Omental fat pad (tissue), 4 donors: ENCODE measurements at places on chromosomes 5 and 9.

DNA sequence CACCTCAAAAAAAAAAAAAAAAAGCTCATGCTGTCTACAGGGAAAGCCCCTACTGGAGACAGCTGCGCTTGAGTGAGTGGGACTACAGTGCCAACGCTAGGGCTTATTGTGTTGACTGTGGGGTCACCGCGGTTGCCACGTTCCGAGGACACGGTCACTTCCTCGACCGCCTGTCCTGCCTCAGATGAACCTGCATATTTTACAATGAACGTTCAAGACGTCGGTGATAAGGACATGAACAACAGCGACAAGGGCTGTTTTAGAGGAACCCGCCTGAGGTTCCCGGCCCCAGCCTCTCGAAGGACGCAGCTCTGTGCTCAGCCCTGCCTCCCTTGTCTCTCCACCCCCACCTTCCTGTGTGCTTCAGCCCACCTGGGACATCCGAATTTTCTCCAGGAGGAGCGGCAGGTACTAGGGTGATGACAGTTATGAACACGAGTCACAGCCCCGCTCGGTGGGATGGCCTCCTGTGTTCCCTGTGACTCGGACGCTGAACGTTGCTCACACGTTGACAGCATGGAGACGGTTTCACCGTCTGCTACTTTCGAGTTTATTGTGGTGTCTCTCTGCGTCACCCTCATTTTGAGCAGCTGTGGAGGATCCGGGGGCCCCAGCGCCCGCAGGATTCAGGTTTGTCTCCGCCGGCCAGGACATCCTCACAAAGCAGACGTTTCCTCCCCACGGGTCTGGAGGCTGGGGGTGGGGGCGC lies 11.3 kb upstream of the DIPK1B start:
- no peak for DNase-seq

DNA sequence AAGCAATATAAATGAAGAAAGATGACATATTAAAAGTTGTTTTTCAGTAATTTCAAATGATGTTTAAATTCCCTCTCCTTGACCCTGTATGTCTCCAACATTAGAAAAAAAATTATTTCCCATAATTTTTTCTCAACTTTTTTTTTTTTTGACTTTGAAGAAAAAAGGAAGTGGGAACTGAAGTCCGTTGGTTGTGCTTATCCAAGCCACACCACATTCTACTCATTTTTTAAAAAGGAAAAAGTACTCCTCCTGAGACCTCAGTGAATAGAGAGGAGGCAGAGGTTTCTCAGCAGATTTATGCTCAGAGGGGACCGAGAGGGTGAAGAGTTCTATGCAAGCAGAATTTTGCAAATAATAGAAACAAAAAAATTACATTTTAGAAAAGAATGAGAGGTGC lies 123.3 kb downstream of the PCSK5 start:
- DNase-seq, result no peak

DNA sequence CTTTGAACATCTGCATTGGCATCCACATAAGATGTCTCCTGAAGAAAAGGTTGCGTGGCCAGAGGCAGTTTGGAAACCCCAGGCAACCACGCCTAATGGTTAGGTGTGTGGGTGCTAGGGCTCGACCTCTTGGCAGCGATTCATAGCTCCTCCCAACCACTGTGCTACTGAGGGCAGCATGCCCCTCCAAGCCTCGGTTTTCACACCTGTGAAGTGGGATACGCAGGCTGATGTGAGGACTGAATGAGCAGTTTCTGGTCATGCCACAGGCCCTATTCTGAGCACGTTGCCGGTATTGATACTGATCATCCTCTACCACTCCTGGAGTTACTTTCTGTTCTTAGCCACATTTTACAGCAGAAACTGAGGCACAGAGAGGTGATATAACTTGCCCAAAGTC lies 19.1 kb downstream of the NDST1 start:
- DNase-seq, result no peak

DNA sequence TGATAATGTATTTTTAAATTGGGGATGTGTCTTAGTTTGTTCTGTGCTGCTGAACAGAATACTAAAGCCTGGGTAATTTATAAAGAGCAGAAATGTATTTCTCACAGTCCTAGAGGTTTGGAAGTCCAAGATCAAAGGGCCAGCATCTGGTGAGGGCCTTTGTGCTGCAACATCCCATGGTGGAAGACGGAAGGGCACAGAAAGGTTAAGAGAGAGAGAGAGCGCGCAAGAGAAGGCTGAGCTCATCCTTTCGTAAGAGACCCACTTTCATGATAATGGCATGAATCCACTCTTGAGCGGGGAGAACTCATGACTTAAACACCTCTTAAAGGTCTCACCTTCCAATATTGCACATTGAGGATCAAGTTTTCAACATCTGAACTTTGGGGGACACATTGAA lies 79.1 kb upstream of the GOLM1 start:
- DNase-seq, result no peak

DNA sequence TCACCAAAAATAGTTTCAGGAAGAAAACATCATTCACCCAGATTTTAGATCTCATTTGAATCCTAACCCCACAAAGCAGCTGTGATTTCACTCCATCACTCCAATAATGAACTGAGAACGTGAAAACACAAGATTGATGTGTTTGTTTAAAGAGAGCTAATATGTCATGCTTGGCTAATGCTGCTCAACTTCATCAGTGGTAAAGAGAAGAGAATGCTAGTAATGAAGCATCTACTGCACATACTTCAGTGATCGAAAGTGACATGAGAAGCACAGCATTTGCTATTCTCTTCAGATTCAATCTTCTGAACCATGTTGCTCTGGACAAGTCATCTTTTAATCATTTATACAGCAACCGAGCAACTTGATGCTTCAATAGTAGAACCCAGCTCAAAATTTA lies 874.7 kb downstream of the EFNA5 start:
- no peak for DNase-seq

GRCh38 chr9:112586599-112587155 lies 100.0 kb downstream of the KIAA1958 start:
- DNase-seq, result no peak

GRCh38 chr9:121788686-121789366 lies 137.4 kb downstream of the DAB2IP start:
- no peak for DNase-seq

GRCh38 chr9:16001856-16002255 lies 449.0 kb downstream of the CCDC171 start:
- no peak for DNase-seq

- no peak for DNase-seq
These were observed 39.9 kb downstream of the ERP44 start for GRCh38 chr9:100058699-100059579.

- DNase-seq, result no peak
These were observed 49.6 kb upstream of the ANKRD31 start for GRCh38 chr5:75286211-75286773.

- no peak for DNase-seq
These were observed 529 bp upstream of the TPM2 start for GRCh38 chr9:35690294-35690613.

GRCh38 chr5:136188859-136189258 lies 4.1 kb downstream of the SMIM32 start:
- no peak for DNase-seq

- no peak for DNase-seq
These were observed 106.5 kb upstream of the RAD23B start for GRCh38 chr9:107176436-107177151.

- DNase-seq, result no peak
These were observed 82.1 kb downstream of the MAMDC2 start for GRCh38 chr9:70125621-70126263.

DNA sequence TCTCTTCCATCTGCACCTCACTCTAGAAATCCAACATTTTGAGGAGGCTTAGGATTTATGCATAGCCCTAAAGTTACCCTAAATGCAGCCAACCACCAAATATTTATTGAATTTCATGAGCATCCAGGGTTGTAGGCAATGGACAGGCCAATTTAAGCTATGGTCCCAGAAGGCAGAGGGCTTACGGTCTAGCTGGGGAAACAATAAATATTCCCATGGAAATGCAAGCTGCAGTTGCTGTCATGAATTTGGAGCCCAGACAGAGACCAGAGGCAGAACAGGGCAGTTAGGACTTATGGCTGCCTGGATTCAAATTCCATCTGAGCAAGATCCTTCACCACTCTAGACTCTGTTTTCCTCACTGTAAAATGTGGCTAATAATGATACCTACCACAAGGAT lies 9.1 kb upstream of the INSYN2B start:
- DNase-seq, result no peak

GRCh38 chr9:125672876-125673275 lies 34.1 kb downstream of the MAPKAP1 start:
- DNase-seq, result no peak

DNA sequence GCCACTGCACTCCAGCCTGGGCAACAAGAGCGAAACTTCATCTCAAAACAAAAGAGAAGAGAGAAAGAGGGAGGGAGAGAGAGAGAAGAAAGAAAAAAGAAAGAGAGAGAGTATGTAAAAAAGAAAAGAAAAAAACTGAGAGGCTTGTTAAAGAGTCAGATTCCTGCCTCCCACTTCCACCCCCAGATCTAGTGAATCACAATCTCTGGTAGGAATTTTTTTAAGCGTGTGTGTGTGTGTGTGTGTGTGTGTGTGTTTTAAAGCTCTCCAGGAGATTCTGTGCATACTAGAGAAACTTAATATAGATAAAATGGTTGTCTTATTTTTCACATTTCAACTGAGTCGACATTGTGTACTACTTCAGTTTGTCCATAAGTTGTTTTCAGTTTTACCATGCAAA lies 32.0 kb downstream of the SAR1B start:
- no peak for DNase-seq

- DNase-seq, result no peak
These were observed 34.9 kb downstream of the PTGES start for GRCh38 chr9:129717991-129718390.

- no peak for DNase-seq
These were observed 67.9 kb upstream of the UNC5A start for GRCh38 chr5:176742246-176743105.

DNA sequence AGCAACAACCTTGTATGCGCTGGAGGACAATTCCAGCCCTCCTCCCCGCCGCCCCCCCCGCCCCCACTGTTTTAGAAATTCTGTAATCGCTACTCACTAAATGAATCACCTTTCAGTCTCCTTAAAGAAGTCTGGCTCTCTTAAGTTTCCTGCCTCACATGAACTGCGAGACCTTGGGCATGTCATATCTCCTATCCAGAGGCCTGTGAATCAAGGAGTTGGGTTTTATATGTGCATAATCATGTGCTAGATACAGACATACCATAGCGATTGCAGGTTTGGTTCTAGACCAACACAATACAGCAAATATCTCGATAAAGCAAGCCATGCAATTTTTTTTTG lies 337 bp upstream of the DMAC1 start:
- DNase-seq, result no peak

DNA sequence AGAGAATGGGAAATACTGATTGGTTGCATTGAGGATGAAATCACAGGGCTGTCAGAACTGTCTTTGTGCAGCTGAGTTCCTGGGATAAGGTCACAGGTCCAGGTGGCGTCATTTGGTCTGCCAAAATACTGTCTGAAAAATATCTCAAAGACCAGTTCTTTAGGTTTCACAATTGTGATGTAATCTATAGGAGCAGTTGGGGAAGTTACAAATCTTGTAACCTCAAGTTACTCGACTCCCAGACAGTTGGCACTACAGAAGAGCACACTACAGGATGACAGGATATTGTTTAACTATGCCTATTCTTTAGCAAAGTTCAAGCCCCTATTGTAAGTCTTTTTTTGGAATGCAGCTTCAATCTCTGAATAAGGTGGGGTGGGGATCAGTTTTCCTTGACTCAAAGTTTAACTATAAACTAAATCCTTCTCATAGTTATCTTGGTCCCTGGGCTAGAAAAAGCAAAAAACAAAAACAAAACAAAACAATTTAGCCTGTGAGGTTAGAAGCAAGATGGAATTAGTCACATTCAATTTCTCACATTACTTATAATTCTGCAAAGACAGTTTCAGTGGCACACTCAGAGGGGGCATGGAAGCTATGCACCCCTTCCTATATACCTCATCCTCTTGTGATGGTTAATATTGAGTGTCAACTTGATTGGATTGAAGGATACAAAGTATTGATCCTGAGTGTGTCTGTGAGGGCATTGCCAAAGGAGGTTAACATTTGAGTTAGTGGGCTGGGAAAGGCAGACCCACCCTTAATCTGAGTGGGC lies 276.0 kb downstream of the AUH start:
- no peak for DNase-seq

DNA sequence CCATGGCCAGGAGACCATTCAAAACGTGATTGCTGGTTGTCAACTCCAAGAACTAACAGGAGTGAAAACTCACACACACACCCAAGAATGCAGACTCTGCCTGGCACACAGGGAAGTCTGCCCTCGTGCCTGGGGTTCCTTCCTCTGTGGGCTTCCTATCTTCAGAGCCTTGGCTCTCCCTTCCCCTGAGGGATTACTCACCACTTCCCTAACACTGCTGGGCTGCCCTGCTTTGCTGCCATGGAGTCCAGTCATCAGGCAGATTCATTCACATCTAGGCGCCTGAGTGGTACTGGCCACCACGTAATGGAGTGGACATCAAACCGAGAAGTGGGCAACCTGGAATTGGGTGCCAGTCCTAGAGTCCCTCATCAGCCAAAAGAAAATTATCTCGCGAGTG lies 76.4 kb upstream of the PRSS3 start:
- DNase-seq, result no peak

DNA sequence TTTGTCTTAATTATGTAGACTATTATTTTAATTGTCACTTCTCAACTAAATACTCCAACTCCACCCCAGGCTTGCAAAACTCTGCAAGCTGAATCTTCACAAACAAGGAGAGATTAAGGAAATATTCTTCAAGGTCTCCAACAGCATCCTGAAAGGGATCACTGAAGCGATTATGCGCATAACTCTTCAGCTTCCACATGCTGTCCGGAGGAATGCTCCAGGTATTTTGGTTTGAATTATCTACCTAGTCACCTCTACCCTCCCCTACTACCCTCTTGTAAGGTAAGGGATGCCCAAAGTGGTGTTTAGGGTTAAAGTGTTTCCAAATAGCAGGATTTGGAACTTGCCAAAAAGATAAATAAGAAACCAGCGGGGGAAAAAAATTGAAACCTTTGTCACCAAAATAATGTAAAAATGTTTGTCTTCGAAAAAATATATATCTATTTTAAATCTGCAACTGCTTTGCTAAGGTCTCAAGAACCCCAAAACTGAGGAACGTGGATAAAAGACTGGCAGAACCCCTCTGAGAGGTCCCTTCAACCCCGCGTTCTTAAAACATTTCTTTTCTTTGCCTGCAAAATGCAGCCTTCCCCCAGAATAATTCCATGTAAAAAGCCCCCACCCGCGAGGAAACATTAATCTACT lies 11.6 kb downstream of the PTCH1 start:
- no peak for DNase-seq

DNA sequence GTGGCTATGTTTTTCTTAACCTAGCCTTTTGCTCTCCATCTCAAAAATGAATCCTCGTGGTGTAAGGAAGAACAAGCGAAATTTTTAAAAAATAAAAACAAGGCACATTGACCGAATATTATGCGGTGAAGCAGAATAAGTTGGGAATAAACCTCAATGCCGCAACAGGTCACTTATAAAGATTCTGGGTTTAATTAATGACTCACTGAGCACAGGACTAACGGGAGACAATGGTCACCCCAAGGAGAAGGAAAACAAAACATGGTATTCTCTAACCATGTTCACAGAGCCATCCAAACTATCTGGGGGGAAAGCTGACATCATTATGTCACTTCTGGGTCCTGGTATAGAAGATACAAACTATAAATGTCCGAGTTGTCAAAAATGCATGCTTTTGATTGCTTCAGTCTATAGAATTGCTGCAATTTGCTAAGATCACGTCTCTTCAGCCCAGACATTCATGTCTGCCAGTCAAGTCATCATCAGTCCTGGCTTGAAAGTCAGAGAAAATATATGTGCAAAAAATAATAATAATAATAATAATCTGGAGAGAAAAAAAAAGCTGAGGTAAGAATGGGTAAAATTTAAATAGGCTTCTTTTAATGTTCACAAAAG lies 280.6 kb downstream of the NR2F1-AS1 start:
- no peak for DNase-seq
